Spinal cord (tissue), 10 donors: ENCODE measurements at places on chromosomes 3 and 15.

DNA sequence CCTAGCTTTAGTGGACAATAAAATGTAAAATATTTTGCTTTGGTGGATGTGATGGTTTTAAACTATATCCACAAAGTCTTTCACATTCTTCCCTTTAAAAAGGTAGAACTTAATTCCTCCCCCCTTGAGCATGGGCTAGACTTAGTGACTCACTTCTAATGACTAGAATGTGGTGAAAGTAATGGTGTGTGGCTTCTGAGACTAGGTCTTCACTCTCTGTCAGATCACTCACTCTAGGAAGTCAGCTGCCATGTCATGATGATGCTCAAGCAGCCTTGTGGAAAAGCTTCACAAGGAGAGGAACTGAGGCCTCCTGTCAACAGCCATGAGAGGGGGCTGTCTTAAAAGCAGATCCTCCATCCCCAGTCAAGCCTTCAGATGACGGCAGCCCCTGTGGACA, 4.2 kb downstream of the LRRC2 start:
- no peak for DNase-seq

GRCh38 chr3:13544293-13544831, 4.6 kb upstream of the FBLN2 start:
- DNase-seq: no peak

- DNase-seq: no peak
Observed at GRCh38 chr3:65551945-65552344, 486.8 kb downstream of the MAGI1 start.

DNA sequence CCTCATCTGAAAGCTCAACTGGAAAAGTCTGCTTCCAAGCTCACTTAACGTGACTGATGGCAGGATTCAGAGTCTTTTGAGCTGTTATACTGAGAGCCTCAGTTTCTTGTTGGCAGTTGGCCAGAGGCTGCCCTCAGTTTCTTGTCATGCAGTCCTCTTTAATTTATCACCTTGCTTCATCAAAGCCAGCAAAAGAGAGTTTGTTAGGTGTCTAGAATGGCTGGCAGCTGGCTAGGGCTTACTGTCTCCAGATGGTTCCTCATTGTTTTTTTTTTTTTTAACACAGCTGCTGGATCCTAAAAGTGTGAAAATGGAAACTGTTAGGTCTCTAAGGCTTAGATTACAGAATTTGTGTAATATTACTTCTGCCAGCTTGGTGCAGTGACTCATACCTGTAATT, 310.6 kb downstream of the PDCD6IP start:
- DNase-seq: no peak

DNA sequence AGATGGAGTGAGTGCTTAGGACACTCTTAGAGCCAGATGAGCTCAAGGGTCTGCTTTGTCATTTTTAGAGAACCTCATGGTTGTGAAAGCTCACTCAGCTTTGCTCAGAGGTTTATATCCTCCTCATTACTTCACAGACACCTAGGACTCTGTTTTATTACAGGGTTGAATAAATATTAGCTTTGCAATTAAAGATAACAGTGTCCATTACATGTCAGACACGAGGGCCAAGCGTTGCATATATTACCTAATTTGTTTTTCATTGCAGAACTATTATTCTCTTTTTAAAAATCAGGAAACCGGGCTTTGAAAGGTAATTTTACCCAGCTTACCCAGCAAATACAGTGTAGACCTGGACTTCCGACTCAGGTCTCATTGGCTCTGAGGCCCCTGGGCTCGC, 16.1 kb downstream of the MAP6D1 start:
- DNase-seq: no peak

DNA sequence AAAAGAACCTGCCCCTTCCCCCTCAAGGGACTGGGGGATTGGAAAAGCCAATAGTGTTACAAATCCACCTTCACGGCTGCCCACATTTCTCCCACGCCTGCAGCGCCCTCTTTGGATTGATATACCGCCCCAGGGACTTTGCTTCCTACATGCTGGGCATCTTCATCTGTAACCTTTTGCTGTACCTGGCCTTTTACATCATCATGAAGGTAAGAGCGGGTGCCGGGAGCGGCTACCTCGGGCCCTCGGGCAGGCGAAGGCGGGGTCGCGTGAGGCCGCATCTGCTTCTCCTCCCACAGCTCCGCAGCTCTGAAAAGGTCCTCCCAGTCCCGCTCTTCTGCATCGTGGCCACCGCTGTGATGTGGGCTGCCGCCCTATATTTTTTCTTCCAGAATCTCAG, 73.1 kb downstream of the USF3 start:
- DNase-seq: no peak

GRCh38 chr3:83248454-83248853, 1487.0 kb upstream of the GBE1 start:
- DNase-seq: no peak

GRCh38 chr3:5057857-5058324, 64.2 kb upstream of the ARL8B start:
- DNase-seq: peak; percentile 83

- DNase-seq: no peak
Observed at GRCh38 chr15:97858296-97858695, 102.2 kb upstream of the ARRDC4 start.

- DNase-seq: no peak
Observed at GRCh38 chr15:82181371-82181770, 81.2 kb downstream of the EFL1 start.

DNA sequence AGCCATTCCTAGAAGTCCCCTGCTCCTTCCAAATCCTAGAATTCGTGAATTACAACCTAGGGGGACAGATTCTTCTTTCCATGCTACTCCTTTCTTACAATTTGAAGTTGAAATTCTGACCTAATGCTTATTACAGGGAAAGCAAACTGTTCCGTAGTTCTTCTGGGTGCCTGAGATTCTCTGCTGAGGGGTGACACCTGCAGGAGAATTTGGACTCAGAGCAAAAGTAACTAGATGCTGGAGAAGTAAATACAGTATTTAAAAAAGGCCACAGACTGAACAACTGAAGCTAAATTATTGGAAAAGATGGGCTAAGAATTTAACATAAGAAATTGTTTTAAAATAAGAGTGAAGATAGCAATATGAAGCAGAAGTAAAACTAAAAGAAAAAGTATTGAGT, 37.9 kb downstream of the ACAD9 start:
- DNase-seq: peak; percentile 4

DNA sequence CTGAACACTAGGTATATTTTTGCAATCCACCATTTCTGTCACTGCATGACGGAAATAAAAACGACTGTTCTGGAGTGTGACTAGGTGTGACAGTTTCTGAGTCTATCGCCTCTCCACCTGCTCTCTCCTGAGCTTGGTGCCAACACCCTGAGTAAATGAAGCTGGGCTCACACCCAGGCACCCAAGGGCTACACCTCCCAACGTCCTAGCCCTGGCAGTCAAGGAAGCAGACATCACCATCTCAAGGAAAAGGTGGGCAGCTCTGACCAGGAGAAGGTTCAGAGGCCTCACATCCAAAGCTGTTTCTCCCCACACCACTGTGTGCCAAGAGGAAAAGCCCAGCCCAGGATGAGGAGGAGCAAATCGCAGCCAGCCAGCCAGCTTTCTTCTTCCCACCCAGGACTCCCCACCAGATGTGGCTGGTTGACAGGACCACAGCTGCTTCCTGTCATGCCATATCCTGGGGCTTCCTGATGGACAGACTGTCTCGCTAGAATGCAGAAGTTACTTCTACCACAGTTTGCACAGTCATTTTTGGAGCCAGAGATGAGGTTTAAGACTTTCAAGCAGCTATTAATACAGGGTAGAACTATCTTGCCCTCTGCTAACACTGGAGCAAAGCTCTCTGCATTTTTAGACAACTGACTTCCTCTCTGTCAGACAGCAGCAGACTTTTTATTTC, 3.3 kb downstream of the SCAMP2 start:
- no peak for DNase-seq

- no peak for DNase-seq
Observed at GRCh38 chr3:10485806-10486205, 19.6 kb downstream of the ATP2B2 start.

DNA sequence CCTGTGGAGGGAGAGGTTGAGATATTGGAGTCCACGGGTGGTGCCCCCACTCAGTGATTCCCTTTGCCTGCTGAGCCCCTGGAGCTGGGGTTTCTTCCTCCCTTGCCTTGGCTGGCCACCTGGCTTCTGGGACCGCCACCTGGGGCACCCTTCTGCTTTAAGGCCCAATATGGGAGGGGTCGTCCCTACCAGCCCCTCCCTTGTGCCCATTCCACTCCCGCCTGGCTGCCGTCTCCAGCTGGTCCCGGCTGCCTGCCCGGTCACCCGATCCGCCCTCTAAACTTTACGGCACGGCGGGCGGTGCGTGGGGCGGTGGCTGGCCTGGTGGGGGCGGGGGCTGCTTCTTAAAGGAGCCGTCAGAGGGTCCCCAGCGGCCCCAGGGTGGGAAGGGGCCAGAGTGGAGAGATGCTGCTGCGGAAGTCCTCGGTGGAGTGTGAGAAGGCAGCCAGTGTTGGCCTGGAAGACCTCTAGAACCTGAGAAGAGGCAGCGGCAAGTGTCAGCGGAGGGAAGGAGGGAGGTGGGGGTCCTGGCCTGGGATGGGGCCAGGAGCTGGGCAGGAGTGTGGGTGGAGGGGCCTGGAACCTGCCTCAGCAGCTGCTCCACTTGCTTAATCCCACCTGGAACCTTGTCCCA, 1.6 kb upstream of the SEMA3B start:
- no peak for DNase-seq

GRCh38 chr3:110227991-110228390, 843.6 kb upstream of the NECTIN3 start:
- DNase-seq: no peak
